Right cardiac atrium (tissue), 5 donors: ENCODE measurements at places on chromosomes 6 and 20. TPM values are rescaled to one million over a fixed set of nuclear protein-coding genes. Genes with fewer than 3 reads are reported as not detected.
A peak's percentile ranks its signal among the peaks of the same experiment; 100 is the strongest.

The NRSN1 gene
- not detected for total RNA-seq

The FILIP1 gene
- total RNA-seq, result 118 TPM

The GGTLC1 gene
- not detected for total RNA-seq

The PRR18 gene
- not detected for total RNA-seq

The SLC16A10 gene
- total RNA-seq, result 5.0 TPM

The GSTA2 gene
- not detected for total RNA-seq

- DNase-seq, result no peak
These were observed 32.4 kb downstream of the WRNIP1 start for GRCh38 chr6:2797564-2798031.

- DNase-seq, result peak; percentile 27
These were observed 2.8 kb downstream of the VARS1 start for GRCh38 chr6:31792761-31793171.

GRCh38 chr6:125444006-125444923 lies 142.5 kb upstream of the HDDC2 start:
- DNase-seq, result peak; percentile 86

GRCh38 chr6:117264369-117264691 lies 1.0 kb upstream of the VGLL2 start:
- no peak for DNase-seq

- no peak for DNase-seq
These were observed 127.3 kb upstream of the DTNBP1 start for GRCh38 chr6:15790116-15790515.

- DNase-seq, result no peak
These were observed 90.0 kb downstream of the RPP40 start for GRCh38 chr6:4913705-4914419.

DNA sequence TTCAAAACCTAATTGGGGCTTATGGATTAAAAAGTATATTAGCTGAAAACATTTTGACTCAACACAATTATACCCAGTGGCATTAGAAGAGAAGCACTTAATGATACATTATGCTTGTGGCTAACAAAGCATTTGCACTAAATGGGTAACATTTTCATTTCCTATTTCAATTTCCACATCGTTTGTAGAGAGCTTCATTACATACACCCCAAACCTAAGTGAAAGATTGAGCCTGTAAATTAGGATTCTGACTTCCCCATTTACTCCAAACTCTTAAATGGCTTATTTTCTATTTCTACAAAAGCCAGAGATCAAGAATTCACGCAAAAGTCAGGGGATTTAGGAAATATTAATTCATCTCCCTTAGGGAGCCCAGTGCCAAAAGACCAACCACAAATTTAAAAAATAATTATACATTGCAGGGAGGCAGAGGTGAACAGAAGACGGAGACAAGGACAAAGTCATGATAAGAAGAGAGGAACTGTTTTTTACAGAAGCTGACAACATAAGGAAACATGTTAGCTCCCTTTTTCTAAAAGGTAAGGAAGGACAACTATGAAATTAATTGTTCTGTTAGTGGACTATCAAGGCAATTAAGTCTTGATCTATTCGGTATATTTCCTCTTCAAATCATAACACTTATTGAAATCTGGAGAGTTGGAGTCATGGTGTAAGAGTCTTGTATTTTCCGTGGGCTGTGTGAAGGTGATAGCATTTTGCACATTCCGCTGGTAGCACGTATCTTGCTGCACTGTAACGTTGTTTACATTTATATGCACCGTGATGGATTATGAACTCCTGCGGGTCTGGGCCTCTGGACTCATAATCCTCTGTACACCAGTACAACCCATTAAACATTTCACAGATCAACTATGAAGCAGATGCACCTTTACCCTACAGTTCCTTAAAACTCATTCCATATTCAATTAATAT lies 24.8 kb upstream of the EZR start:
- DNase-seq, result no peak

- DNase-seq, result no peak
These were observed 21.1 kb downstream of the AKAP7 start for GRCh38 chr6:131156411-131156810.

DNA sequence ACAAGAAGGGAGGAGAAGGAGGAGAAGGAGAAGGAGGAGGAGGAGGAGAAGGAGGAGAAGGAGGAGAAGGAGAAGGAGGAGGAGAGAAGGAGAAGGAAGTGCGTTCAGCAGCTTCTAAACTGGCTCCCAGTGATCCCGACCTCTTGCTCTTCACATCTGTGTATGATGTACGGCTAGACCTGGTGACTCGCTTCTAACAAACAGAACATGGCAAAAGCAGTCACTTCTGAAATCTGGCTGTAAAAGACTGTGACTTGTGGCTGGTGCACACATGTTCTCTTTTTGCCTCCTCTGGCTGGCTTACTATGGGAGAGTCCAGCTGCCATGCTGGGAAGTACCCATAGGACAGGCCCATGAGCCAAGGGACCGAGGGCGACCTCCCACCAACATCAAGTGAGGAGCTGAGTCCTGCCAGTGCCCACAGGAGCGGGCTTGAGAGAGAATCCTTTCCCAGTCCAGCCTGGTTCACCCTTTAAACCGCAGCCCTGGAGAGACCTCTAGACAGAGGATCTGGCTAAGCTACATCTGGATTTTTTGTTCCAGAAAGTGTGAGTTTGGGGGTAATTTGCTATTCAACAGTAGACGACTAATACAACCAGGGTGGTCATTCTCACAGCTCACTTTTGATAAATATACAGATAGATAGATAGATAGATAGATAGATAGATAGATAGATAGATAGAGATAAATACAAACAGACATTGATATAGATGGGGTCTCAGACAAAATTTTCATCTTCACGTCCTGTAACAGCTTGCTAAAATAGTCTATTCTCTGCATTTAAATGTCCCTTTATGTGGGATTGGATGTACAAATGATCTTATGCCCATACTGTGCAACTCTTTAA lies 42.3 kb downstream of the RPP40 start:
- DNase-seq, result no peak
